ENCODE measurements at places on chromosomes 13 and 19.

DNA sequence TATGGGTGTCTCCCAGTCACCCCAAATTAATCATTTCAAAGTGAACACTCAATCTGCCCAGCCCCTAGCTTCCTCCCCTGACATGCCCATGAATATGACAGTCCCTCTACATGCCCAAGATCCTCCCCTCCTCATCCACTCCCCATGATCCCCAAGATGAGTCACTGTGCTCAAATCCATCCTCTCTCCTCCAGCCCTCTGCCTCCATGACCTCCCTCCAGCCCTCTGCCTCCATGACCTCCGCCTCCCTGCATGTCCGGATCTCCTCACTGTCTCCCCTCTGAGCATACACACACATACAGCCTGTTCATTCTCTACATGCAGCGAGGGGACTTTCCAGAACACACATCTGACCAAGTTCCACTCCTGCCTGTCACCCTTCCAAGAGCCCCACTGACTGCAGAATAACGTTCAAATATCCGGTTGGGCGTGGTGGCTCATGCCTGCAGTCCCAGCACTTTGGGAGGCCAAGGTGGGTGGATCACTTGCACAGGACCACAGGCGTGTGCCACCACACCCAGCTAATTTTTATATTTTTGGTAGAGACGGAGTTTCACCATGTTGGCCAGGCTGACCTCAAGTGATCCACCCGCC, 18.4 kb upstream of the FEM1A start:
- H3K27me3 ChIP-seq = no peaks in the 10 kb centered on the region
- no peak overlapping the region for H3K27ac ChIP-seq
- no peak overlapping the region for H3K4me3 ChIP-seq
- H3K36me3 ChIP-seq = no peaks in the 10 kb centered on the region

- H3K36me3 ChIP-seq = no peaks in the 10 kb centered on the region
- no peaks in the 10 kb centered on the region for H3K27me3 ChIP-seq
- no peaks in the 10 kb centered on the region for H3K4me1 ChIP-seq
- DNase-seq = no peak
These were observed 1694.8 kb upstream of the PCDH20 start for GRCh38 chr13:63110466-63110865.

- H3K36me3 ChIP-seq = no peaks in the 10 kb centered on the region
- H3K4me3 ChIP-seq = no peak overlapping the region
- H3K27me3 ChIP-seq = no peaks in the 10 kb centered on the region
- H3K4me1 ChIP-seq = no peaks in the 10 kb centered on the region
- DNase-seq = no peak
These were observed 1558.5 kb downstream of the UQCRFS1 start for GRCh38 chr19:27654266-27654990.

- peaks cover 32% of the 10 kb centered on the region for H3K4me1 ChIP-seq
- peaks cover 41% of the 10 kb centered on the region for H3K36me3 ChIP-seq
- H3K27ac ChIP-seq = peak within 1 kb of the TSS; percentile 93
- H3K27me3 ChIP-seq = no peaks in the 10 kb centered on the region
- H3K4me3 ChIP-seq = peak within 1 kb of the TSS; percentile 93
These were observed at the start of gene CACTIN for GRCh38 chr19:3626473-3627350. Gene CACTIN (minus strand): TSS chr19:3626790. CDS start chr19:3626762, 28 bp downstream.

DNA sequence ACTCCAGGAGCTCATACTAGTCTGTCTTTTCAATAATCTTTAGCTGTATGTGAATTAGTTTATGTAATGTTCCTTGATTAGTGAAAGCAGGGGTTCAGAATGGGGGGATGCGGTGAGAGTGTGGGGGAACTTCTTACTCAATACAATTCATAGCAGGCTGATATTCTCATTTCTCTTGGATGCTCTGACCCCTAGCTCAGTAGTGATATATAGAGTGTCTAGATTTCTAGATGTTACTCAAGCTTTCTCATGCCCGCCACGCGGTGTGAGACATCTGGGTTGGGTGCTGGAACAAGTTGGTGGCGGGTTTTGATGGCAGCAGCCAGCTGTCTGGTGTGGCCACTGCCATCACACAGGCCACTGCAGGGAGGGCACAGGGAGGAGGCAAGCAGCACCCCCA, 39.3 kb upstream of the FLT1 start:
- no peak overlapping the region for H3K4me3 ChIP-seq
- no peaks in the 10 kb centered on the region for H3K36me3 ChIP-seq
- peaks cover 25% of the 10 kb centered on the region for H3K4me1 ChIP-seq
- DNase-seq = no peak

DNA sequence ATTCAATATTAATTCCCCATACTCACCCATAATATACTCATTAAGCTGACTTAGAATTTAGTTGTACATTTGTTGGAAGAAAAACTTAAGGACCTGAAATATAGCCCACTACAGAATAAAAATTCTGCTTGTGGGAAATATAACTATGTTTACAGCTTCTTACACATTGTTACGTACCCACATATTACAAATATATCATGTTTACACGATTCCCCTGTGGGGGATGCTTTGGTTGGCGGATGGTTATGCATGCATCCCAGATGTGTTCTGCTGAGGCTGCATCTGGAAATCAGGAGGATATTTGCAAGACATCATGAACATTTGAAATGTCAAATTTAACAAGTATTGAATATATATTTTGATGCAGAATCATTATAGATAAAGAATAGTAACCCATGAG, 79.5 kb upstream of the KL start:
- no peaks in the 10 kb centered on the region for H3K27me3 ChIP-seq
- H3K4me1 ChIP-seq = no peaks in the 10 kb centered on the region
- H3K4me3 ChIP-seq = no peak overlapping the region
- H3K27ac ChIP-seq = no peak overlapping the region

- H3K4me1 ChIP-seq = no peaks in the 10 kb centered on the region
- no peak overlapping the region for H3K4me3 ChIP-seq
- no peak for DNase-seq
These were observed 31.2 kb downstream of the KEAP1 start for GRCh38 chr19:10471909-10472308.

- H3K4me1 ChIP-seq = no peaks in the 10 kb centered on the region
- peaks cover 28% of the 10 kb centered on the region for H3K36me3 ChIP-seq
- no peak for DNase-seq
- H3K27me3 ChIP-seq = no peaks in the 10 kb centered on the region
These were observed 46.1 kb upstream of the DCUN1D2 start for GRCh38 chr13:113536461-113537110.

GRCh38 chr13:51223560-51224270, 1.5 kb downstream of the FAM124A start:
- H3K36me3 ChIP-seq = no peaks in the 10 kb centered on the region
- peak overlapping the region; percentile 85 for H3K4me3 ChIP-seq
- H3K4me1 ChIP-seq = peaks cover 28% of the 10 kb centered on the region

GRCh38 chr13:45413826-45414307, 4.3 kb downstream of the SLC25A30 start:
- DNase-seq = peak; percentile 37
- peak overlapping the region; percentile 83 for H3K27ac ChIP-seq
- peaks cover 23% of the 10 kb centered on the region for H3K36me3 ChIP-seq
- H3K4me3 ChIP-seq = peak overlapping the region; percentile 35

- H3K27me3 ChIP-seq = no peaks in the 10 kb centered on the region
- peaks cover 2% of the 10 kb centered on the region for H3K36me3 ChIP-seq
These were observed 10.6 kb downstream of the RFC3 start for GRCh38 chr13:33828431-33829129.

- no peak overlapping the region for H3K4me3 ChIP-seq
- peaks cover 5% of the 10 kb centered on the region for H3K36me3 ChIP-seq
- DNase-seq = no peak
- peaks cover 15% of the 10 kb centered on the region for H3K27me3 ChIP-seq
- H3K4me1 ChIP-seq = no peaks in the 10 kb centered on the region
These were observed 22.3 kb downstream of the OR10H3 start for GRCh38 chr19:15759962-15760565.

DNA sequence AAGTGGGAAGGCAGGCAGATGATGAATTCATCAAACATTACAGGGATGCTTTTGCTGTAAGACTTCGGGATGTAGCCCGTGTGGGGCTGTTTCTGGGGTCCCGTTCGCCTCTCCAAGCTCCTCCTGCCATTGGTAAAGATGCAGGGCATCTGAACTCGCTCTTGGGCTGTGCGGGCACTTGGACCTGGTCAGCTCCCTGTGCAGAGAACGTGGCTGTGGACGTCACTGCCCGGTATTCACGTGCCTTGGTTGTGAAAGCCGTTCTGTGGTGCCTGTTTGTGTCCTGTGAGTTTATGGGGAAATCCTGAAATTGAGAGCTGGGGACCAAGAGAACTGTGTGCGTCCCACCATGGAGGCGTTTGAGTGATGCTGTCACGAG, 5.4 kb downstream of the TFDP1 start:
- no peak for DNase-seq
- H3K36me3 ChIP-seq = peaks cover 7% of the 10 kb centered on the region
- H3K27me3 ChIP-seq = no peaks in the 10 kb centered on the region
- no peak overlapping the region for H3K27ac ChIP-seq
- peaks cover 11% of the 10 kb centered on the region for H3K4me1 ChIP-seq

GRCh38 chr13:99859178-99860177, 112.1 kb downstream of the ZIC5 start:
- H3K27me3 ChIP-seq = no peaks in the 10 kb centered on the region
- H3K27ac ChIP-seq = no peak overlapping the region
- H3K36me3 ChIP-seq = no peaks in the 10 kb centered on the region
- DNase-seq = no peak

GRCh38 chr19:39024875-39025641, 7.3 kb downstream of the FBXO27 start:
- DNase-seq = no peak
- H3K4me3 ChIP-seq = no peak overlapping the region
- H3K27ac ChIP-seq = no peak overlapping the region
- no peaks in the 10 kb centered on the region for H3K27me3 ChIP-seq

DNA sequence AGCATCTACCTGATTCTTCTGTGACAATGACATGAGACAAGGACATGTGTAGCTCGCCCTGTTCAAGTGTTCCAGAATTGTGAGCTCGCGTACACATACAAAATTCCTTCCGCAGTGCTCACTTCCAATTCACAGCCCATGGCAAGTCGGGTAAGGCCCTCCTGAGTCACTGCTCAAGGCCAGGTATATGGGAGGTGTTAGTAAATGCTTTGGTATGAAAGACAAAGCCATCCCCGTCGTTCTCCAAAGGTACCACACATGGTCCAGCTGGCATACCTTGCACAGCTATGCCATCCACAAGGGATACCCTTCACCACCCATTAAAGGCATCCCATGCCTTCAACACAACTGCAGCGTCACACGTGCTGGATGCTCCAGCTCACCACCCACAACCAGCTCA, 4.4 kb upstream of the ELL start:
- DNase-seq = no peak
- no peak overlapping the region for H3K27ac ChIP-seq
- H3K36me3 ChIP-seq = peaks cover 2% of the 10 kb centered on the region
- peaks cover 5% of the 10 kb centered on the region for H3K4me1 ChIP-seq
- H3K27me3 ChIP-seq = no peaks in the 10 kb centered on the region

DNA sequence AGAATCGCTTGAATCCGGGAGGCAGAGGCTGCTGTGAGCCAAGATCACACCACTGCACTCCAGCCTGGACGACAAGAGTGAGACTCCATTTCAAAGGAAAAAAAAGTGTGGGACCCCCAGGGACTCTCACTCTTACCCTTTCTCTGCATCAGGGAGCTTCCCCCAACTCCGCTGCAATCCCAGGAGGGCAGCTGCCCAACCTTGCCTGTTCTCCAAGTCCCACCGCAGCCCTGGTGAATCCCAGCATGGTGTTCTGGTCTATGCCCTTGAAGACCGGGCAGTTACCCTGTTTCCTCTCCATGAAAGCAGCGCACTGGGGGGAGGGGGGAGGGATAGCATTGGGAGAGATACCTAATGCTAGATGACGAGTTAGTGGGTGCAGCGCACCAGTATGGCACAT, 35.7 kb upstream of the DPRX start:
- no peak overlapping the region for H3K27ac ChIP-seq

- H3K4me1 ChIP-seq = no peaks in the 10 kb centered on the region
- no peaks in the 10 kb centered on the region for H3K27me3 ChIP-seq
- H3K27ac ChIP-seq = no peak overlapping the region
- peak; percentile 4 for DNase-seq
These were observed 25.5 kb upstream of the FBXO17 start for GRCh38 chr19:39001041-39001440.
